ENCODE measurements at places on chromosomes 5 and 9.
A peak's percentile ranks its signal among the peaks of the same experiment; 100 is the strongest.

GRCh38 chr5:169695919-169696490, 58.9 kb downstream of the DOCK2 start:
- DNase-seq: no peak

GRCh38 chr9:5587024-5587423, 41.9 kb upstream of the RIC1 start:
- no peak for DNase-seq

GRCh38 chr9:38235244-38235643, 157.3 kb upstream of the ALDH1B1 start:
- no peak for DNase-seq

GRCh38 chr5:67813877-67814539, 401.5 kb upstream of the PIK3R1 start:
- DNase-seq: no peak

GRCh38 chr5:148457183-148457620, 73.4 kb downstream of the FBXO38 start:
- DNase-seq: no peak

DNA sequence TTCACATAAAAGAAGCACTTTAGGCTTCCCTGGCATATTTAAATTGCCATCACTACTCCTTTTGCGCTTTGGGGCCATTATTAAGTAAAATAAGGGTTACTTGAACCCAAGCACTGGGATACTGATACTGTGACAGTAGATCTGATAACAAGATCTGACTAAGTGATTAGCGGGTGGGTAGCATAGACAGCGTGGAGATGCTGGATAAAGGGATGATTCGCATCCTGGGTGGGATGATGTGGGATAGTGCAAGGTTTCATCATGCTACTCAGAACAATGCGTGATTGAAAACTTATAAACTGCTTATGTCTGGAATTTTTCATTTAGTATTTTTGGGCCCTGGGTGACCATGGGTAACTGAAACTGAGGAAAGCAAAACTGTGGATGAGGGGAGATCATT, 75.1 kb downstream of the PTTG1 start:
- no peak for DNase-seq

DNA sequence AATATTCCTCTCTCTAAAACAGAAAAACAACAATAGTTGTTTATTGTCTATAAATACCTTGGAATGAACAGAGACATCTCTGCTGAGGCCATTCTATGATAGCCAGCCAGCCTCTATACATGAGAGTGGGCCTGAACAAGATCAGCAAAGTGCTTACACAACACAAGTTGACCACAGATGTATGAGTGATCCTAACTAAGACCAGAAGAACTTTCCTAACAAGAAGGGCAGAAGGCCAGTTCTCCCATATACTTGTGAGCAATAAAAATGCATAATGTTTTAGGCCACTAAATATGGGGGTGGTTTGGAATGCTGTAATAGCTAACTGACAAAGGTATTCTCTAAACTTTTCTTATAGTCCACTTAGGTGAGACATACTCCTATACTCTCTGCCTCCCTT, 345.7 kb downstream of the SPATA31D1 start:
- no peak for DNase-seq

DNA sequence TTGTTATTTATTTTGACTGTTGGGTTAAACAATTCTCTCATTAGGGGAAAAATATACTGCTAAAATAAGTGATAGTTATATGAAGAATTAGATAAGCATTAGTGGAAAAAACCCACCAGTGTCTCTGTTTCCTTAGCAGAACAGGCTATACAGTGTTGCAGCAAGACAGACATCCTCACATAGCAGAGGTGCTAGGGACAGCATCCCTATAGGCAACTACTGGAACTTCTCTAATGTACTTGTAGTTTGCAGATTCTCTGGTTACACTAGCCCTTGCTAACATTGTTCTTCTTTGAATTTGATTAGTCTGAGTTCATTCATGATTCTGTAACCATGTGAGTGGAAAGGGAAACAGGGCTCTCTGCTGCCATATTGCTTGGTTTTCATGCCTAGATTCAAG, 661.8 kb upstream of the RGMB start:
- DNase-seq: no peak

DNA sequence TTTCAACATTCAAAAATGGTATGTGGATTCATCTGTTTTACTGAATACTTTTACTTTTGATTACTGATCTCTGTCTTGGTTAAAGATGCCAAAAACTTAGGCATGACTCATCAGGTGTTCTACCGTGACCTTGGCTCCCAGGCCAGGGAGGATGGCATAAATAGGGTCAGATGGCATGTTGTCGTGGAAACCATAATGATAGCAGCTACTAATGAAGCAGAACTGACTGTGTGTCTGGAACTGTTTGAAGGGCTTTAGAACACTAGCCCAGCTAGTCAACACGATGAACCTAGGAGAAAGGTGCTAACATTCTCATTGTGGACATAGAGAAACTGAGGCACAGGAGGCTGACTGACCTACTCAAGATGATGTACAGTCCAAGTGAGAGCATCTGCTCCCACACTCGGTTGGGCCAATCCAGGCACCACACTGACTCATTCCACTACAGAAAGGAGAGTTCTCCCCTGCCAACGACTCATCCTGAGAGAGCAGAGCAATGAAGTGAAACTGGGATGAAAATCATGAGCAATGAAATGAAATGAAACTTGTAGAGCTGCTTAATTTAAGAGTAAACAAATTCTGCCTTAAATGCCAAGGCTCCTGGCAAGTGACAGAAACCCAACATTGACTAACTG, 116.0 kb downstream of the TENT4A start:
- no peak for DNase-seq

- DNase-seq: no peak
Observed at GRCh38 chr9:17653947-17654465, 75.1 kb downstream of the SH3GL2 start.

- DNase-seq: no peak
Observed at GRCh38 chr5:128646176-128646575, 108.1 kb upstream of the FBN2 start.

DNA sequence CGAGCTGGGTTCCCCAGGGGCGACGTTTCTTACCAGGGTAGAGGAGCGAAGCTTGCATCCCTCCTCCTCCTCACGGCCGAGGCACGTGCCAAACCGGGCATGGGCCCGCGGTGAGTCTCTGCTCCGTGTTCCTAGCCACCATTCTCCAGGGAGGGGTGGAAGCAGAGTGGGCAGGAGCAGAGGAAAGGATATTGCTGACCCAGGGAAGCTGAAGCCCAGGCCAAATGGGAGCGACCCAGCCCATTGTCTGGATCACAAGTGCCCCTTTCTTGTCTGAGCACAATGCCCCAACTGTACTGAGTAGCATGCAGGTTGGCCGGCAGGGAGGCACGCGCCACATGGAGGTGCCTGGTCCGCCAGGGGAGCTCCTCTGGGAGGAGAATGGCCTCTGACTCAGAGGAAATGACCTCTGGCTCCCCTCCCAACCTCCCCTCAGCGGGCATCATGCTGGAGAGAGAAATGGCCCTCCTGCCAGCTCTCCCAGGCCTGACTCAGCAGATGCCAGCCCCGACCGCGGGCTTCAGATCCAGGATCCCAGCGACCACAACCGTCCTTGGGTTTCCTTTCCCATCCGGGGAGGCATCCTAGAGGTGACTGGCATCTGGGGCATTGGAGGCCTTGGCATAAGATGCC, 1.1 kb downstream of the PRR7 start:
- DNase-seq: peak; percentile 95

DNA sequence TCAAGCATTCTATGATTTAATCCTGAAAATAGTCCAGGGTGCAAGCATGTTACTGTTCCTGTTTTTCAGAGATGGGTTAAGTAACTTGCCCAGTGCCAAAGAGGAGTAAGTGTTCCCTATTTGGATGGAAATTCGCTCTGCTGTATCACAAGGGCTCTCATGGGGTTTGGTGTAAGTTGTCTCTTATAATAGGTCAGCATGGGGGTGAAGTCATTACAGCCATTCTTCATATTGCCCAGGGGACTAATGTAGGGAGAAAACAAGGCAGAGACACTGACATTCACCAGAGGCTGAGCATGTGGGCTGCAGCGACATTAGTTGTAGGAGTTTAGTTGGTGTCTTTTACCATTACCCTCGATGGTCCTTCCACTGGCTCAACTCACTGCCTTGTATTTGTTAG, 142.1 kb upstream of the GLRA1 start:
- no peak for DNase-seq

DNA sequence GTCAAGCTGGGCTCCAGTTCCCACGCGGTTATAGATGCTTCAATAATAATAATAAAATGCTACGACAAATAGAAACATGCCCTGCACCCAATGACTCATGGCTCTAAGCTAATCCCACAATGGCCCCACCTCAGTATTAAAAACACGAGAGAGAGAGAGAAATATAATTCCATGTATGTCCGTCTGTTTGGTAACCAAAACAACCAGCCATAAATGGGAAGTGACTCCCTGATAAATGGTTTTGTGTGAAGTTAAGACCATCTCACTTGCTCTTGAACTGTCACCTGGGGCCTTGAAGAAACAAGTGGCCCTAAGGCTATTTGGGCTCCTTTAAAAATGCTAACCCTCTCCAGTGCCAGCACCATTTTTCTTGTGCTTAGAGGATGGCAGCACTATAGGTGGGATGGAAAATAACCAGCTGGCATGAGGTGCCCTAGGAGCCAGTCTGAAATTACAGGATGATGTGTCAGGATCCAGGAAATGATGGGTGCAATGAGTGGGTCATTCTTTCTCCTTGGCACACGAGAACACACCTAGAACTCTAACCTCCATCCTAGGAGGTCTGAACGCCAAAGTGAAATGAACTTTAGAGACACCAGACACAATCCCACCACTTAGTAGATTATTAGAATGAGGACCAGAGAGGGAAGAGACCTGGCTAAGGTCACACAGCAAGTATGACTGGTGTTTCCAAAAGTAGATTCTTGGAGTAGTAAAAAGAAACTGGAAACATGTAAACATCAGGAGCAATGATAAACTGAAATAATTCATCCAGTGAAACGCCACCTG, 35.7 kb upstream of the ADRB2 start:
- no peak for DNase-seq

DNA sequence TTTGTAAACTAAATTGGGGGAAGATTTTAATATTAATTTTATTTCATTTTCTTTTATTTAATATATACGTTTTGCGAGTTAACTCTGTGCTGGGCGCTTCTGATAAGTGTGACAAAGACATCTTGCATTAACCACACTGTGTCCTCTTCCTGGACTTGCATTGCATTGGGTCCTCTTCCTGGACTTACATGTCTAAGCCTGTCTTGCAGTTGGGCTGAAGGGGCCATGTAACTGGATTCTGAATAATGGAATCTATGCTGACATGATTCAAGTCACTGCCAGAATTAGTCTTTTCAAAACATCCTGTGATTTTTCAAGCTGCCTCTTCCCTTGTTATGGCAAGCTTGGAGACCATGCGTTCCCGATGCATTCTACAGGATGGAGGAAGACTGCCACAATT, 122.6 kb downstream of the TRIM32 start:
- no peak for DNase-seq

DNA sequence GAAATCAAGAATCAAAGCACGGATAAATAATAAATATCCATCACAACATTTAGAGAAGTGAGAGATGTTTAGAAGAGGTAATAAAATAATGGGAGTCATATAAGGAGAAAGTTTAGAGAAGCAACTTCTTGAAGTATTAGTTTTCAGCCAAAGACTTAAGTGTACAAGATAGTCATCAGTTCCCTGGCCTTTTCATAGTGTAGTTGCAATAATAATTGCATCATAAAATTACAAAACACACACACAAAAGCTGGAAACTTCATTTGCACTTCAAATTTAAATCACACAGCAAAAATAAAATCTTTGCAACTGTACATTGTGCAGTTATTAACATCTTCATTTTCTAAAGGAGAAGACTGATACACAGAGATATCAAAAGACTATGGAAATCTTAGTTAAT, 319.1 kb upstream of the RGMB start:
- no peak for DNase-seq
